T-helper 17 cell (primary cell): ENCODE measurements at places on chromosomes 4 and X.

- no peak for DNase-seq
Measured at GRCh38 chr4:64503416-64503815, 94.2 kb upstream of the TECRL start.

DNA sequence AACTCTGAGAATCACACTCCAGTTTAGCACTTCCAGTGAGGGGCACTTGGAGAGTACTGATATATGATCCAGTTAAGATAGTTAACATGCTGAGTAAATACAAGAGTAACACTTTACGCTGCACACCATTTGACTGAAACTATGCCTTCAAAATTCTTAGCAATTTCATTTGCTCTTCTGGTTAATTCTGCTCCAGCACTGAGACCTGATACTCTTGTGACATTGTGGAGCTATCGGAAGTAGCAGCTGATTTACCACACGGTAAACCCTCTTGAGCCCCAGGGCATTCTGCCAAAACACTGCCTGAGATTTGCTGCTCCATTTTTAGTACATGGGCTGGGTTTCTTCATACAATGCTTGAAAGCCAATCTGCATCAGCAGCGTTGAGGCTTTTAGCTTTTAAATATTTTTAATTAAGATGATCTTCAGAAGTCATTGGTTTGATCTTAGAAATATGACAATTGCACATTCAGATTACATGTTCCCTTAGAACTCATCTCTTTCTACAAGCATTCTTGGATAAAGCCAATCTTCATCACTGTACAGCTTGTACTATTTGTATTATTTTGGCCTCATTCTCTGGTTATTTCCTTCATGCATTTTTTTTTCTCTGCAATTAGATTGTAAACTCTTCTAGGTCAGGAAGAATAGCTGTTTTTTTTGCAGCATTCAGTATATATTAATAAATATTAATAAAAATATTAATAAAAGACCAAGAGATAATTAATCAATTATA lies 67.8 kb upstream of the ETNPPL start:
- no peak for DNase-seq

- no peak for DNase-seq
Measured at GRCh38 chr4:142917678-142918077, 71.6 kb upstream of the INPP4B start.

- no peak for DNase-seq
Measured at GRCh38 chr4:114041117-114041475, 61.6 kb upstream of the ARSJ start.

DNA sequence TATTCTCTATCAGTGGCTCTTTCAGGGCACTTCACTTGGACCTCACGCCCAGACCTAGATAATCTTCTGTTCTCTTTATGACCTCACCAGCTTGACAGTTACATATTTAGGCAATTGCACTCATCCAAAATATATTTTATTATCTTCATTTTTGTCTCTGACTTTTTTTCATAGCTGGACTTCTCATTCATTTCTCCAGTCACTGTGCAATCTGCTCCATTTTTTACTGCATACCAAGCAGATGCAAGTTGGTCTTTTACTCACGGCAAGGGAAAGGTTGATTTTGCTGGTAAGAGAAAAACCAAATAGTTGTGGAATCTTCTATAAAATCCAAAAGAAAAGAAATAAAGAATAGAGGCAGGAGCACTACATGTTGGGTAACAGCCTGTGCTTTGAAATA lies 31.7 kb downstream of the MAD2L1 start:
- no peak for DNase-seq

DNA sequence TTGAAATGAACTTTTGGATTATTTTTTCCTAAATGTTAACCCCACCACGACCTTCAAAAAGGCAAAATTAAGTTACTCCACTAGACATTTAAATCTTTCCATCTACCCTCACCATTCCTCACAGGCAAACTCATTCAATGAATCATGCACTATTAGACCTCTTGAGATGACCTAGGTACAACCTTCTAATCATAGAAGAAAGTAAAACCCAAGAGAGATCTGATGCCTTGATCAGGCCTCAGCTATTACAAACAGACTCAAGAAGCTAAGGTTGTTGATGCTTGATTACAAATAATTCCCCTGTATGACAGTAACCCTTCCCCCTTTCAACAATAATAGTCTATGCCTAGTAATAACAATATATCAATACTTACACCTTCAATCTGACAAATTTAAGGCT lies 18.9 kb downstream of the TAPT1 start:
- no peak for DNase-seq

DNA sequence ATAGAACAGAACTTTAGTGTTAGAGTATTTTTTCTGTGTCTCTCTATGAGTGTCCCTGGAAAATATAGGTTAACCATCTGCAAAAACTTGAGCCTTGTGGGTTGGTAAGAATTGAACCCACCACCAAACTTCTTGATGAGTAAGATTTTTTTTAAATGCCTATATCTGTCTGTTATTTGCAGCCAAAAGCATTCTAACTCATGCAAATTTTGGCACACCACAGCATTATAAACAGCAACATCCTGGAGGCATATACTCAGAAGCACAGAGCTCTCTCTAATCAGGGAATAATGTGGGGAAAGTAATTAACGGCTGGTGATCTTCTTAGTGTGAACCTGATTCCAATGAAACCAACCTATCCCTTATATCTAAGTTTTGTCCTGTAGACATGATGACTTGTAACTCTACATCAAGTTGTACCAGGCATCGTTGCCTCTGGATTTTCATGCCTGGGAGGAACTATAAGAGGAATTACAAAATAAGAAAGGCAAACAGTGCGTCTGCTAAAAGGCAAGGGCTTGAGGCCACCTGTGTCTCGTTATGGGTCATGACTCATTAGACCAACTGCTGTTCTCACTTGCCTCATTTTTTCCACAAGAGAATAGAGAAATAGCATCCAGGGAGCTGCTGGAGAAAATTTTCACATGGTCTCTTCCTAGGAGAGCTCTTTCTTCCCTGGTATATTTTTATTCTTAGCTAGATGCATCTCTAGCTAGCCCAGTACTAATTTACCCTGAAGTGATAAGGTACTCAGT lies 202.4 kb downstream of the CHIC2 start:
- no peak for DNase-seq

DNA sequence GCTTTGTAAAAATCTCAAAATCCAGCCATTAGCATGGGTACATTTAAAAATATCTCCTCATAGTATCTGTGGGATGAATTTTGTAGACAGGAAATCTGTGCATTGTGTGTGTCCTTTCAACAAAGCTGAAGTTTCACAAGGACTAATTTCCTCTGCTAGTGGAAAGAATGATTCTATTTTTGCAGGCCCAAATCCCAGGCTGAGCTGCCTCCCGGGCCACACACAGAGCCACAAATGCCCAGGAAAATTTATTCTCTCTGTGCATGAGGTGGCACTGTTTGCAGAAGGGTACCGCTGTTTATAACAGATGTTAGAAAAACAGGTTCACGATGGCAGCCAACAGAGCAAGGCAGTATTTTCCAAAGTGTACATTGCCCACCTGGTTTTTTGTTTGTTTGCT lies 11.0 kb upstream of the VCX3B start:
- no peak for DNase-seq

- no peak for DNase-seq
Measured at GRCh38 chrX:24395775-24396174, 35.3 kb downstream of the SUPT20HL1 start.

- no peak for DNase-seq
Measured at GRCh38 chr4:17595471-17596005, 18.5 kb downstream of the LAP3 start.

- DNase-seq = no peak
Measured at GRCh38 chr4:95193391-95194224, 355.2 kb downstream of the UNC5C start.

- no peak for DNase-seq
Measured at GRCh38 chrX:45191820-45192409, 8.8 kb downstream of the DIPK2B start.

- no peak for DNase-seq
Measured at GRCh38 chr4:175827516-175827915, 15.5 kb upstream of the GPM6A start.

- no peak for DNase-seq
Measured at GRCh38 chr4:20318001-20318908, 66.5 kb downstream of the SLIT2 start.

DNA sequence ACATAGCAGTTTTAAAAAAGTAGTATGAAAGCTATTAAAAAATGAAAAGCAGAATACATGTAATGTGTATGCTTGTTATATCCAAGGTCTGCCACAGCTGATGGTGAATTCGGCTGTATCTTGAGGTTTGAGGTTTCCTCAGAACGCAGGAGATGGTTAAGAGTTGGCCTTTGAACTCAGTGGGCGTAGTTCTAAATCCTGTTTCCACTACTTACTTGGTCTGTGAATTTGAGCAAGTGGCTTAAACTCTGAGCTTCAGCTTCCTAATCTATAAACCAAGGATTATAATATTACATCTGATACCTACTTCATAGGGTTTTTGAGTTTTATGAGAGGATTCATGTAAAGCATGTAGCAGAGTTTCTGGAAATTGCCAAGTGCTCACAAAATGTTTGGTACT lies 125.2 kb downstream of the STIM2 start:
- no peak for DNase-seq

- DNase-seq = no peak
Measured at GRCh38 chr4:42371305-42372252, 25.7 kb upstream of the SHISA3 start.

- DNase-seq = no peak
Measured at GRCh38 chr4:170087163-170087700, 2.5 kb downstream of the AADAT start.

DNA sequence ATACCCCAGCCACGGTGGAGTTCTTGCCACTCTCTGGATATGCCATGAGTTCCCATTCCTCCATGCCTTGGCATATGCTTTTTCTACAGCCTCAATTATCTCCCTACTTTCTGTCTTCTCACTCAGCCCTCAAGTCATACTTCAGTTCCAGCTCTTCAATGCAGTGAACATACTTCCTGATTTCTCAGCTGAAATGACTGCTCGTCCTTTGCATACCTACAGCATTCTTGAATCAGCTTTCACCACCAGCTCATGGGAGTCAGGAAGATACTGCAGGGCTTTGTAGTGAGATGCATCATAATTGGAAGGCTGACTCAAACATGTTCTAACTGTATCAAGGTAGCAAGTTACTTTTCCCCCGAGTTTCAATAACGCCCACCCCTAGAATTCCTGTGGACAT lies 118.4 kb downstream of the APBB2 start:
- DNase-seq = no peak
